ENCODE measurements at places on chromosomes 3 and 15. TPM values are rescaled to one million over a fixed set of nuclear protein-coding genes. Genes with fewer than 3 reads are reported as not detected.

DNA sequence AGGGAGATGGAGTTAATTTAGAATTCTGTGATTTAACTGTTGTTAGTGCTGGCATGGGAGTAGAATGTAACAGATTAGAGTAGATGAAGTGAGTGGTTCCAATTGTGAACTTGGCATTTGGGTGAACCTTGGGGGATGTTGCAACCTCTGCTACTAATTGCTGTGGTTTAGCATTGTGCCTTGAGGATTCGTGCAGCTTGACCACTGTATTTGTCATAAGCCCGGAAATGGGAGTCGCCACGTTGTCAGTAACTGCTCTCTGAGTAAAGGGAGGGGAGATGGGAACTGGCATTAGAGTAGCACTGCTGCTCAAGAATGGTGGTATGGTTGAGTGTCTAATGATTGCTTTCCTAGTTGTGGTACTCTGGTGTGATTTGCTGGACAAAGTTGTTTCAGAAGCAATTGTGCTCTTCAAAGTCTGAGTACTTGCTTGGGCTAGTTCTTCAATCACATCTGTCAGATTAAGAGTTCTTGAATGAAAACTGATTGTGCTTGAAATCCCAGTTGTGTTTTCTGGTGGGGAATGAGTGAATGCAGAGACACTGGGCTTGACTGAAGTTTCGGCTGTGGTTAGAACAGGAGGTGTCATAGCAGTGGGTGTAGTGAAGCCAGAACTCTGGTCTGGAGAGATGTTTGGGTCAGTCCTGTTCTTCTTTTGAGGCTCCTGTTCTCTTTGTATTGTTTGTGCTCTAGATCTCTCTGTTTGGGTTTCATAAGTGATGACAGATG lies 15.4 kb downstream of the IGSF10 start:
- DNase-seq, result no peak

ACTC1 gene
- 2.7 TPM for polyA plus RNA-seq

P3H2 gene
- 359 TPM for polyA plus RNA-seq

GRCh38 chr3:41502023-41502422 lies 302.7 kb downstream of the CTNNB1 start:
- no peak for DNase-seq

DNA sequence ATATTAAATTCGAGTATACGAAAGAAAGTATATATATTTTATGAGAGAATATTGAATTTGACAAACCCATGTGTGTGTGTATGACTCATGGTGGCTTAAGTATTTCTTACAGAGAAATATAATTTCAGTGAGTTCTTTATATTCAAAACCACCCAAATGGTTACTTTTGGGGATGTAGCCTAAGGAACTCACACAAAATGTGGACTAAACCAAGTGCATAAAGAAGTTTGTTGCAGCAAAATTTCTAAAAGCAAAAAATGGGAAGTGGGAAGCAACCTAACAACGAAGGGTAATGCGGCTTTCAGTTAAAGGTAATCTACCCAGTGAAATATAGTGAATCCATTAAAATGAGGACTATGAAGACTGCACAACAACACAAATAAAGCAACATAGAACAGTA lies 277.1 kb downstream of the EDEM1 start:
- DNase-seq, result no peak

- DNase-seq, result no peak
Observed at GRCh38 chr3:48789665-48790064, 58.0 kb downstream of the PRKAR2A start.

DNA sequence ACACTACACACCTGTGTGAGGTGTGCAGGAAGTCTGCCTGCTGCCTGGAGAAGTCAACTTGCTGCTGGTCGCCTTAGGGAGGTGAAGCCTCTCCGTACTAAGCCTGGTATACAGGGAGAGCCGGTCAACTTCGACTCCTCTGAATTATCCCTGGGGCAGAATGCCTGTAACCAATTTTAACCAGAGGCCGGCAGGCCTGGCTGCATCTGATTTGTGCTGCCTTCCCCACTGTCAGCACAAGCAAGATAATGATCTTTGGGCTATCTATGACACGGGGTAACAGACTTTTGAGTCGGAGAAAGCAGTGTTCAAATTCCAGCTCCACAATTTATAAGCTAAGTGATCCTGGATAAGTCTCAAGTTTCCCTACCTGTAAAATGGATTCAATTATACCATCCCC lies 42.3 kb downstream of the MAGEF1 start:
- no peak for DNase-seq

DNA sequence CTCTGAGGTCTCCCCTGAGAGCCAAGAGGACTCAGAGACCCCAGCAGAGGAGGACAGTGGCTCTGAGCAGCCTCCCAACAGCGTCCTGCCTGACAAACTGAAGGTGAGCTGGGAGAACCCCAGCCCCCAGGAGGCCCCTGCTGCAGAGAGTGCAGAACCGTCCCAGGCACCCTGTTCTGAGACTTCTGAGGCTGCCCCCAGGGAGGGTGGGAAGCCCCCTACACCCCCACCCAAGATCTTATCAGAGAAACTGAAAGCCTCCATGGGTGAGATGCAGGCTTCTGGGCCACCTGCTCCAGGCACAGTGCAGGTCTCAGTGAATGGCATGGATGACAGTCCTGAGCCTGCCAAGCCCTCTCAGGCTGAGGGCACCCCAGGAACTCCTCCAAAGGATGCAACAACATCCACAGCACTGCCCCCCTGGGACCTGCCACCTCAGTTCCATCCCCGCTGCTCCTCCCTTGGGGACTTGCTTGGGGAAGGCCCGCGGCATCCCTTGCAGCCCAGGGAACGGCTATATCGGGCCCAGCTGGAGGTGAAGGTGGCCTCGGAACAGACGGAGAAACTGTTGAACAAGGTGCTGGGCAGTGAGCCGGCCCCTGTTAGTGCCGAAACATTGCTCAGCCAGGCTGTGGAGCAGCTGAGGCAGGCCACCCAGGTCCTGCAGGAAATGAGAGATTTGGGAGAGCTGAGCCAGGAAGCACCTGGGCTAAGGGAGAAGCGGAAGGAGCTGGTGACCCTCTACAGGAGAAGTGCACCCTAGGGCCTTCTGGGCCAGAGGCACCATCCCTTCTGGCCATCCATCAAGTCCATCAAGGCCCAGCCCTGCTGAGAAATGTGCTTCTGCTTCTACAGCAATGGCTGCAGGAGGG lies 23.6 kb downstream of the PLEKHO2 start:
- no peak for DNase-seq

DUOX1 gene
- 0.87 TPM for polyA plus RNA-seq

DNA sequence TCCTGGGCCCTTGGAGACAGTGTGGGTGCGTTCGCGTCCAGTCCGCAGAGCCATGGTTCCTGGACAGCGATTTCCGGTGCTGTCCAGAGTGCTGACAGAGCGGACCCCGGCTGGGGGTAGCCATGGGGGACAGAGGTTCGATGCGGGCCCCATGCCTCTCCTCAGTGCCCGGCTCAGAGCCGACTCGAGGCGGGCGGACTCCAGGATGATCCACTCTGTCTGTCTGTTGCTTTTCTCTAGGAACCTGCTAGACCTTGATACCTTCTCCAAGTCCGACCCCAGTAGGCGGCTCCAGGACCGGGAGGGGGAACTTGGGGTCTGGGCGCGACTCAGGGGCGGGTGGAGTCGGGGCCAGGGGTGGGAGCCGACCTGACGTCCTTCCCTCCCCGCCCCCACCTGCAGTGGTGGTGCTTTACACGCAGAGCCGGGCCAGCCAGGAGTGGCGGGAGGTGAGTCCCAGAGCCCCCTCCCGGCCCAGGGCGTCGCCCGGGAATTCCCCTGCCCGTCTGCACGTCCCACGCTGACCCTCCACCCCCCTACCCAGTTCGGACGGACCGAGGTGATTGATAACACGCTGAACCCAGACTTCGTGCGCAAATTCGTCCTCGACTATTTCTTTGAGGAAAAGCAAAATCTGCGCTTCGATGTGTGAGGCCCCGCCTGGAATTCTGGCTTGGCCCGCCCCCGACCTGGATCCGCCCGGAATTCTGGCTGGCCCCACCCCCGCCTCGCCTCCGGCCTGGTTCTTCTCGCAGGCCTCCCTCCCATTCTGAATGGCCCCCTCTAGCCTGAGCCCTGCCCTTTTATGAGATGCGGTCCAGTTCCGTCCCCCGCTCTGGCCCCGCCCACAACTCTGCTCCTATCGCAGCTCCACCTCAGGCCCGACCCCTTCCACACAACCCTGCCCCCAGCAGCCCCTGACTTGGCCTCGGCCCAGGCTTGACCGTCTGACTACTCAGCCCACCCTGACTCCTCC lies 1.0 kb downstream of the CPNE9 start:
- peak; percentile 52 for DNase-seq

DNA sequence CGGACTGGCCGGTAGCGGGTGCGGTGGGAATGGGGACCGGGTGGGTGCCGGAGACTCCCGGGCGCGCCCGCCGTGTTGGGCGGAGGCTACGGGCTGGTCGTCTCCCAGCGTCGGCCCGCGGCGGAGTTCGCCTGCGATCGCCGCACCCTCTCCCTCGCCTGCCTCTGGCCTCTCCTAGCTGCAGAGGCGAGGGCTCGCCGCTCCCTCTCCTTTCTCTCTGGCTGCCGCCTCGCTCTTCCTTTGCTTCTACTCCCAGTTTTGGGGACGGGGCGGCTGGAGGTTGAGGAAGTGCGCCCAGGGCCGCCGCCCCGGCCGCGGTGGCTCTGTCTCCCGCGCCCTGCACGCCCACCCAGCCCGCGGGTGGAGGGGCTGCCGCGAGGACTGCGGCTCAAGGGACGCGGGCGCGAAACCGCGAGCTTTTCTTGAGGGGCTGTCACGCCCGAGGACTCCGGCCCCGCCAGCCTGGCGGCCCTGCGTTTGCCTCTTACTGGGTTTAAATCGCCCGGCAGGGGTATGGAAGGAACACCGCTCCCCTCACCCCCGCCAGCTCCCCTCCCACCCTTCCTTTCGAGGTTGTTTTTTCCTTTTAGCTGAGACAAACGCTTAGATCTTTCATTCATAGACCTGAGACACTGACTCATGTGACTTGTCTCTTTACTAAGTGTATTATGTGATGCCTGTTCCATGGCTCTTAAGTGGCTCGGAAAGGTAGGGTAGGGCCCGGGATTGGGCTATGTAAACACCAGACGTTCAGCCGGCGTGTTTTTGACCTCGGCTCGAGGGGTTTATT lies 654 bp downstream of the PIK3CA start:
- peak; percentile 46 for DNase-seq

CCR1 gene
- 14.6 TPM for polyA plus RNA-seq

DNA sequence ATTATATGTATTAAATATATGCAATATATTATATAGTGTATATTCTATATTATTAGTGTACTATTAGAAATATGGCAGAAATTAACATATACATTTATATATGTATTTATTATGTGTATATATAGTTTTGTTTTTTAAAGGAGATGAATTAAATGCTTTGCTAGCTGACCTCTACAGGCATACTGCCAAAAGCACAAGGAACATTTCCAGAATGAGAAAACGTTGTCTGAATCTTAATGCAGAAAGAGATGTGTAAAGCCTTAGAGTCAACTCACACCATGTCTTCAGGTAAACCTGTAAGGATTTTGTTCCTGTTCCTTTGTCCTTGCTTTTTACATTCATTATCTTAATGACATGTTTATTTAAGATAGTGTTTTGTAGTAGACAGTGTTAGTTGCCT lies 111.9 kb downstream of the ST8SIA2 start:
- no peak for DNase-seq

RNU6-1 gene
- not detected for polyA plus RNA-seq

PLD1 gene
- 24.6 TPM for polyA plus RNA-seq

MRPL3 gene
- 57.2 TPM for polyA plus RNA-seq

CYP11A1 gene
- polyA plus RNA-seq, result 1,902 TPM

KBTBD12 gene
- 0.12 TPM for polyA plus RNA-seq

KIF15 gene
- polyA plus RNA-seq, result 0.31 TPM

DNA sequence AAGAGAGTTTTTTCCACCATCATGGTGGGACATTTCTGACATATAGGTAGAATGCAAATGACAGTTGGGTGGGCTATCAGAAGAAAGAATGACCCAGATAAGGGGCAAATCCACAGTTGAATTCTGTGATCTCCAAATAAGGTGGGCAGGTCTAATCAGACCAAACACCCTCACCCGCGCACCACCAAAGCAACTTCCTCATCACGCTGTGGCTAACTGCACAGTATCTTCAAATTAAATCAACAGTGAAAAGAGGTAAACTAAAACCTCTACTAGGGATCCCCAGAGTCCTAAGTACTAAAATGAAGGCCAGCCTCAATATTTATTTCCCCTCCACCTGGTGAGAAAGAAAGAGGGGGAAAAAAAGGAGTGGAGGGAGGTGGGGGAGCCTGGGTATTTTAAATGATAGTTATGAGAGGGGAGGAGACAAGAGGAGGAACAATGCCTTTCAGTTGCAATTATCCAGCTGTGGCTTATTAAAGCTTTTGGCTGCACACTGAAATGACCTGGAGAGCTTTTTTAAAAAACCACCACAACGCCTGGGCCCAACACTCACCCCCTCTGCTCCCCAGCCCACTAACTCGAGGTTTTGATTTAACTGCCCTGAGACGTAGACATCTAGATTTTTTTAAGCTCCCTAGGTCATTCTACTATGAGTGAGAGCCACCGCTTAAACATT lies 61.0 kb downstream of the LRIG1 start:
- peak; percentile 34 for DNase-seq

STAB1 gene
- 21.4 TPM for polyA plus RNA-seq

THOC7 gene
- 55.6 TPM for polyA plus RNA-seq

DNA sequence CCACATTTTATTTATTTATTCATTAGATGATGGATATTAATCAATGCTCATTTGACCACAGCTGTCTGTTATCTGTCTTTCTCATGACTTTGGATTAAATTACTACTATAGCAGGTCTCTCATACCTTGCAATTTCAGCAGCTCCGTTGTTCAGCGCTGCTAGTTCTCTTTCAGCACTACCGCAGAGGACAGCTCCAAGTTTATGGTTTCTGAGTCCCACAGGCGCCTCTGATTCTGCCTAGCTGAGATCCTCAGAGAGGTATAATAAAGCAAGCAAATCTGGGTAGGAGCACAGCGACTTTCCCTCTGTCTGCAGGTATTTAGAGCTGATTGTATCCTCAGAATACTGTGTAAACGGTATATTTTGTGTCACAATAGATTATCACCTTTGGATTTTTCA lies 204.9 kb downstream of the CNTN4 start:
- DNase-seq, result no peak

DNA sequence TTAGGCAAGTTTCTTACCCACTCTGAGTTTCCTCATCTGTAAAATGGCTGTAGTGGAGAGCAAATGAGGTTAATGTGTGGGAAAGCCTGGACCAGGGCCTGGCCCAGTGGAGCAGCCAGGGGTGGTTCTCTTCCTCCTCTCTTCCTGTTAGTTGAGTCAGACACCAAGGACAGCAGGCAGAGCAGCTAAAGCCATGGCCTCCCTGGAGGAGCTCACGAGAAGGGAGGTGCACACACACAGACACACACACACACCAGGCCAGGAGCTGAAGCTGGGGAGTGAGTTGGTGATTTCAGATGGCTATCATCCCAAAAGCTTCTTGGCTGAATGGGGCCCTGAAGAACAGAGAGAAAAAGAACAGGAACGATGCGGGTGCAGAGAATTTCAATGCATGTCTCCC lies 33.2 kb upstream of the TSPAN3 start:
- no peak for DNase-seq

GRCh38 chr15:85704720-85705429 lies 89.8 kb downstream of the KLHL25 start:
- no peak for DNase-seq
